ENCODE measurements at places on chromosomes 12 and 14.

DNA sequence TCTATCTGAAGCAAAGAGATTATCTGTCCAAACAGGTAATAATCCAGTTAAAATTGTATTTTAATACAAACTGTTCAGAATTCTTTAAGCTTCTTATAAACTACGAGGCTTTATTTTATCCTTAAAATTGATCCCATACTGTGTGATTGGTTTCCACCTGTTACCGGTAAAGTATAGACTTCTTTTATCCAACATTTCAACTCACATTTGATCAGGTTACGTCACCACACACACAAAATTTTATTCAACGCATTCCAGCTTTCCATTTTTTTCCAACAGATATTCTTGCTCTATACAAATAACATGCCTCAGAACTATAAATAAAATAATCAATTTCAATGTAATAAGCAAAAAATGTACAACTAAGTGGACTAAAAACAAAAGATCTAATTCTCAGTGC, 4.5 kb downstream of the NOVA1 start:
- no peak for DNase-seq

DNA sequence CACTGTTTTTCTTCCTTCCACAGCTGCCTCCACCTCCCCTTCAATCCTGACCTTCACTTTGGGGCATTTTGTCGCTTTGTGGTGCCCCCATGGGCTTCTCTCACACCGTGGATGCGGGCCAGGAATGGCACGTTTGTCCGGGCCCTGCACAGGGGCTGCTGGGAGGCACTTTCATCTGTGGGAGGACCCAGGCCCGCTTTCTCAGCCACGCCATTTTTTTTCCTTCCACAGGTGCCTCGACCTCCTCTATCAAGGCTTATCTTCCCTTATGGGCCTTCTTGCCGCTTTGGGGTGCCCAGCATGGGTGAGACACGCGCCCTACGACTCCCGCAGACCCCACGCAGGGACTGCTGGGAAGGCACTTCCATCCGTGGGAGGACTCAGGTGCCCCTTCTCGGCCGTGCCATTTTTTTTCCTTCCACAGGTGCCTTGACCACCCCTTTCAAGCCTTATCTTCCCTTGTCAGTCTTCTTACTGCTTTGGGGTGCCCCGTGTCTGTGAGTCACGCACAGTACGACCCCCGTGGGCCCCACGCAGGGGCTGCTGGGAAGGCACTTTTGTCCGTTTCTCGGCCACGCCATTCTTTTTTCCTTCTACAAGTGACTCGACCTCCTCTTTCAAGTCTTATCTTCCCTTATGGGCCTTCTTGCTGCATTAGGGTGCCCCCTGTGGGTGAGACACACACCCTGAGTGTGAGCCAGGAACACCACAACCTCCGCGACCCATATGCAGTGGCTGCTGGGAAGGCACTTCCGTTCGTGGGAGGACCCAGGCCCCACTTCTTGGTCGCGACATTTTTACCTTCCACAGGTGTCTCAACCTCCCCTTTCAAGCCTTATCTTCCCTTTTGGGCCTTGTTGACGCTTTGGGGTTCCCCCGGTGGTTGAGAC, 270.7 kb downstream of the ALG10 start:
- no peak for DNase-seq

- DNase-seq, result no peak
Measured at GRCh38 chr12:124152731-124153130, 142.2 kb upstream of the RFLNA start.

DNA sequence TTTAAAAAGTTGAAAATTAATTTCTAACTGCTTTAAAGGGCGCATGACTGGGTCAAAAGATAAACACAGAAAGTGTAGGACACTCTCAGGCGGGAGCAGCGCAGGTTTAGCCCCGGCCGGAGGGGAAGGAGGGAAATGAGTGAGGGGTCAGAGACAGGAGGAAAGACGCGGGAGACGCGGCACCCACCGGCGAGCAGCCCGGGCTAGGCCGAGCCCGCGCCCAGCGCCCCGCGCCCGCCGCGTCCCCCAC, 591 bp downstream of the GXYLT1 start:
- no peak for DNase-seq

DNA sequence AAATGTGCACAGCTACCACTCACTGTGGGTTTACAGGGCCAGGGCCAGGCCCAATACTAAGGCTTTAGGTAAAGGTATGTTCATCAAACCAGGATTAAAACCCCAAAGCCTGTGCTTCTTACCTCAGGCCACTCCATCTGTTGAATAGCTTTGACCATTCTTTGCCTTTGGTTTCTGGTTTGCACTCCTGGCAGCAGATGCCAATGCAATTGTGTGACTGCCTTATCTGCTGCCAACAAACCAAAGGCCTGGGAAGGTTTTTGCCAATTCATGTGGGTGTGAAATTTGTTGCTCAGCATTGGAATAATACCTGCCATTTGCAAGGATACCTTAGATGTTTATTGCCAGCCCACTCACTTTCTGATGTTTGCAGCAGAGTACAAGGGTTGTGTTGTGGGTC, 221.6 kb downstream of the C12orf75 start:
- no peak for DNase-seq

DNA sequence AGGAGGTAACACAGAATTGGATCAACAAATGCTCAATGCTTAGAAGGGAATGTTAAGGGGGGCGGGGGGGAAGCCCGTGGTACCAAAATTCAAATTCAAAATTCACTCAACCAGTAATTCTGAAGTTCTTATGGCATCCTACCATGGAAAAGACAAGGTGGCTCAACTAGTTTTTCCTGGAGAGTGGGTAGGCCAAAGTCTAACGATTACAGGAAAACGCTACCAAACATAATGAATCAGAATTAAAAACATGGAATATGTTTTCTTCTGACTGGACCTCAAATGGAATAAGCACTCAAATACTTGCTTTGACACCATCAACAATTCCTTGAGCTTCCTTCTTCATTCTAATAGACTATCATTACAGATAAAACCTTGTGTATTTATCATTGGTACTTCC, 2.3 kb downstream of the NACA start:
- DNase-seq, result no peak

DNA sequence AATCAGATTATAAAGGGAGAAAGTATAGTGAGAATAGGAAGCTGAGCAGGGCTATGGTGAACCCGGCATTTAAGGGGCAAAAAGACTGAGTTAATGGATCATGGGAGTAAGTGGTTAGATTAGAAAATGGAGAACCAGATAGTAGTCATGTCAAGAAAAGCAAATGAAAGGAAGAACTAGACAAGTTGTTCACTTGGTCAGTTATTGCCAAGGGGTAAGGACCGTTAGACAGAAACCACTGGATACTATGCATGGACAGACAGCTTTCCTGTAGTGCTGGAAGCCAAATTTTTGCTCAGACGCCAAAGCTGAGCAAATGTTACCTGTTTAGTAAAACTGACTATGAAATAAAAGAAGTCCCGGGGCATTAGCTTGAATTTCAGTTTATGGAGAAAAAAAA, 3.8 kb downstream of the LIMA1 start:
- no peak for DNase-seq

DNA sequence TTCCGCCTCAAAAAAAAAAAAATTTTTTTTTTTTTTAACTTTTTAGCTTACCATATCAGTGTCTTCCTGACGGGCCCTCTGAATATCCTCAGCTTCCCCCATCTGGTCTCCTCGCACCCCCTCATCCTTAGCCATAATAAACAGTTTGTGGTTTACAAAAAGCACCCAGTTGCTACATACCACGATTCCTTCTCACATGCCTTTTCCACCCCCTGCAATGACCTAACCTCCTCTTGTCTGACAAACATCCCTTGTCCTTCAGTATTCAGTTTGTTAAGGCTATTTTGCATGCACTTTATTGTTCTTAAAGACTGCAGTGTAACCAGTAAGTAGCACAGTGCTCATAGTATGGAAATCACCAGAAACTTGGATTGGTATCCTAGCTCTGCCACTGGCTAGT, 88.5 kb downstream of the PPM1H start:
- no peak for DNase-seq

DNA sequence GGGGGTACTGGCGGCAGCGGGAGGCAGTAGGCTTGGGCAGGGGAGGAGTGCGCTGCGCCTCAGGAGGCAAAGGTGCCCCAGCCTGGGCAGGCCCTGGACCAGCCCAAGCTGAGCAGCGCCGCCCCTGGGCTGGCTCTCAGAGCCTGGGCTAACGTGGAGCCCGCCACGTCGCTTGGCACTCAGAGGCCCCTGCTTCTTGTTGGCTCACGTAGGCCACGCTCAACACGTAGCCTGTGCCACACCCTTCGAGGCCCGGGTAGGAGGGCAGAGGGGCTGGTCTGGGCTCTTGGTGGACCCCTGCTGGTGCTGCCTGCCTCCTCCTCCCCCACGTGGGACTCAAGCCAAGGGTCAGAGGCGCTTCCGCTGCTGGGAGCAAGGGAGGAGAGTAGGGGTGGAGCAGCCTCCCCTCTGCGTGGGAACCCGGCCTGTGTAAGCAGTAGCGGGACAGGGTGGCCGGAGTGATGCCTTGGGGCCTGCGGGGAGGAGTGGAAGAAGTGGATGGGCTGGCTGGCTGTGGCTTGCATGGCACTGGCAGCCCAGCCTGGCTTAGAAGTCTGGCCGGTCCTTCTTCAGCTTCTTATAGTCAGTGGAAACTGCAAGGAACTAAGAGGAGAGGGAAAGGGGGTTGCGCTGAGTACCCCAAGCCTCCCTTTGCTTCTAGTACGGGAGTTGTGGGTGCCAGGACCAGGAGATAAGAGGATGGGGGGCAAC, 5.7 kb downstream of the SHMT2 start:
- no peak for DNase-seq

DNA sequence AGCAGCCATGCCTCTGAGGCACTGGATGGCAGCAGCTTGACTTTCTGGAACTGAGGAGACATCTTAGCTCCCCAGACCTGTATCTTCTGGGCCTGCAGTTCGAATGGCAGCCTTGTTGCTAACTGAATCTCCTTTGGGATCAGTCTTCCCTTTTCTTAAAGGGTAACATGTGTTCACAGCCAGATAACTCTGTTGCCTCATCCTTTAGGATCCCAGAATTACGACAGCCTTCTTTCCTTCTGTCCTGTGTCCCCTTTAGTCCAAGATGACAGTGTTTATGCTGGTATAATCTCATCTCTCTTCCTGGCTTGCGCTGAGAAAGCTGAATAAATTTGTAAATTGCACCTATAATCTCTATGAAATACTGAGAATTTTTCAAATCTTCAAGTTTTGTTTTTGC, 9.1 kb upstream of the ERC1 start:
- DNase-seq, result no peak

GRCh38 chr12:114025935-114026334, 59.8 kb upstream of the RBM19 start:
- no peak for DNase-seq

DNA sequence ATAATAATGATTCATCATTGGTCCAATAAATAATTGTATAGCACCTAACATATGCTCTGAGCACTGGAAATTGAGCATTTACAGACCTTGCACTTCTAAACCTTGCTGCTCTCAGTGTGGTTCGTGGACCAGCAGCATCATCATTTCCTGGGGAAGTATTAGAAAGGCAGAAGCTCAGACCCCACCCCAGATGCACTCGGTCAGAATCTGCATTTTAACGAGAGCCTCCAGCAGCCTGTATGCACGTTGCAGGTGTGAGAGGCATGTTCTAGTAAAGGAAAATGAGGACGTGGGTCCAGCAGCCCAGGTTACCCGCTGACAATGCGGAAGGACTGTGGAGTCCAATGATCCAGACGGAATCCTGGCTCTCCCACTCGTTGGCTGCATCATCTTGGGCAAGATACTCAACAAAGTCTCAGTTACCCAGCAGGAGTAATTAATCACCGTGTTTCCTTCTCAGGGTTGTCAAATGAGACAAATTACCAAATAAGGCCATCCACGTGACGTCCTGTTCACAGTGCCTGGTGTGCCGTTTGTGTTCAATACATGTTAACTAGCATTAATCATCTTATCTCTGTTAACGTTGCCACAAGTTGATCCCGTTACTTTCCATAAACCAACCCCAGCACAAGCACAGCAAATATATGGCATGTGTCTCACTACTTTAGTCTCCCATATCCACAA, 49.2 kb upstream of the CCND2 start:
- DNase-seq, result no peak

- no peak for DNase-seq
Measured at GRCh38 chr12:68335462-68335861, 3.3 kb upstream of the MDM1 start.

DNA sequence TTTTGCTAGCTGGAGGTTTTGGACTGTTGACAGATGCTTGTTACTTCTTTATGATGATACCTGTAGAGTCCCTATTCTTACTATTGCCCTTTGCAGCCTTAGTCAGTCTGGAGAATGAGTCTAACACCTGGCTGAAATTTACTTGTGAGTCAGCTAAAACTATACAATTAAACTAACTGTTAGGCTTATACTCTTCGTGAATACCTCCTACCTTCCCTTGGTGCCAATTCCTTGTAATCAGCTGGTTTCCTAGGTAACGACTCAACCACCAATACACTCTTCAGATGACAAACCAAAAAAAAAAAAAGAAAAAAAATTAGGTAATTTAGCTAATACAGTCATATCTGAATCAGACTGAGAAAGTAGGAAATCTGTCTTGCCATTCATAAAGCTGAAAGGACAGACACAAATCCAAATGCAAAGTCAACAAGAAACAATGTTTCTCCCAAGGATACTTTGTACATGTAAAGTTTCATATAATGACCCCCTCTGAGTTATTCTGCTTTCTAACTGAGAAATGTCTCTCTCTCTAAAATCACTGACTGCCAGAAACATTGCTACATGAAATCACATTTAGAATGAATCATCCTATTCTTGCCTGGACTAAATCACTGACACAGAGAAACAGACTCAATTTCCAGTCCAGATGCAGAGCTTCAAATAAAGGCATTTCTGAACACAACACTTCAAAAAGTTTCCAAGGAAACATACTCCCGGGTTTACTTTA, 56.5 kb upstream of the CDKL1 start:
- DNase-seq, result no peak

DNA sequence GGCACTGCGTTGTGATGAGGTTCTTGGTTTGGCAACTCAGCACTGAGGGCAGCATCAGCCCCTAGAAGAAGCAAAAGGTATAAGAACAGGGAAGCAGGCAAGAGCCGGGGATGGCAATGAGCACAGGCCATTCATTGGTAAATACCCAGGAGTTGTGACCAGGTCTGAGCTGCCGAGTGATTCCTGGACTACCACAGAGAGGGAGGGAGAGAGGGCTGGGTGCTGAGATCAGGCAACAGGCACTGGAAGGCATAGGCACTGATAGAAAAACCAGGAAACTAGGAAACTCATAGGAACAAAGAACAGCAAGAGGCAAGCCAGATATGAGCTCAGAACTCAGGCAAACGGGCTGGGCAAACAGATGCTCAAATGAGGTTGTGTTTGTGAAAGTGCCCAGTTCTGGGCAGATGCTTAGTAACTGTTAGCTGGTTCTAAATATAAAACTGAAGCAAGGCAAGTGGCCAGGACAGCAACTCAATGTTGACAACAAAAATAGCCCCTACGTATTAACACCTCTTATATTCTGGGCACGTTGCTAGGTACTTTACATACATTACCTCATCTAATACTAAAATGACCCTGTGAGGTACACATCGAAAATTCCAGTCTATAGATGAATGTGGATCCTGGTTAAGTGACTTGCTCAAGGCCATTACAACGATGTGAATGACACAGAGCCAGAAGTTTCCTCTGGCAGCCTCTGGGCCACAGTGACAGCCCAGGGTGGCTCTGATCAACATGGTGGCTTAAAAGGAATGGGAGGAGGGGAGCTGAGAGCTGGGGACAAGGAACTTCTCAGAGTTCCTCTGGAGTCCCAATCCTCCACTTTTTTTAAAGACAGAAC, 121.1 kb downstream of the PRMT8 start:
- DNase-seq, result no peak

GRCh38 chr14:35351897-35352273, 52.7 kb downstream of the NFKBIA start:
- DNase-seq, result no peak
